ENCODE measurements at places on chromosomes 2 and 18.
A peak's percentile ranks its signal among the peaks of the same experiment; 100 is the strongest.

DNA sequence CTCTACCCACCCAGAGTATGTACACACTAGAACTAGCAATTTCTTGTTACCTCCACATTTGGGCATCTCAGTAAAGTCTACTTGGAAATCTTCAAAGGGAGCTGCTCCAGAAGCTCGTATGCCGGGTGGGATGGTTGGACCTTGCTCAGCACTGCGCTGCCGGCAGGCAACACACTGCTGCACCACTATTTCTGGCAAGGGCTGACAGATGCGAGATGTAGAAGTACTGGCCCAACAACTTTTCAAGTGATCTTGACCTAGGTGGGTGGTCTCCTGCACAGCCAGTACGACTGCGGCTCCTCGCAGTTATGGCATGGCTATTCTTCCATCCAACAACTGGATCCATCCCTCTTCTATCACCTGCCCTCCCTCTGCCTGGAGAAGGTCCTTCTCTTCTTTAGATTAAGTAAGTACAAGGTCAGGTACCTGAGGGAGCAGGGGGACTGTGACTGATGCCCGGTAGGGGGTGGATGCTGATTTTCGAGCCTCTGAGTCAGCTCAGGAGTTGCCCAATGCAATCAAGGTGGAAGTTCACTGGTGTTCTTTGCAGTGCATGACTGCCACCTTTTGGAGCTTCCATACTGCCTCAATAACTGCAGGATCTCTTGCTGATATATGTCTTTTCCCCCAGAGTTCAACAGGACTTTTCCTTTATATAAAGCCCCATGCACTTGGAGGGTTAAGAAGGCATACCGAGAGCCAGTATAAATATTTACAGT, 100.4 kb upstream of the SLC1A4 start:
- DNase-seq: no peak

DNA sequence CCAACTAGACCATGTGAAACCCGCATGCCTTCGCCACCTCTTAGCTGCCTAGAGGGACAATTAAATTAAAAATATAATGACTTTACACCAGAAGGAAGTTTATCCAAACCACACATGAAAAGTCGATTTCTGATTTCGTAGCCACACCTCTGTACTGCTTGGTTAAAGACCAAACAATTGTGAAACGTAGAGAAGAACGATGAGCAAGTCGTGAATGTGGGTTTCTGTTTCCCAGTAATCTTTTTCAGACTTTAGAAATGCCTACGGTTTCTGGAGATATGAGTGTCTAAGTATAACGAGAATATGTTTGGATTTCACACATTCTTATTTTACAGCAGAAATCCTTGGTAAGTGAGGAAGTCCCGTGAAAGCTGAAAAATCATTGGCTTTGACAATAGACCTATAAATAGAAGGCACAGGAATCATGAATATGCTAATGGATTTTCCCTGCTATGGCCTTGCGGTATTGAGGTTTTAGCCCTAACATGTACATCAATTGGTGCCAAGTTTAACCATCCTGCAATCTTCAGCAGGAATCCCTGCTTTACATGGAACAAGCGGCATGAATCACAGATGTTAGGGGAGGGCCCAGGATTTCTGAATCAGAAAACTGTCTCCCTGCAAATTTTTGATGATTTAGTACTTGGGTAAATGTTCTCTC, 105.6 kb downstream of the TTC32 start:
- DNase-seq: no peak

DNA sequence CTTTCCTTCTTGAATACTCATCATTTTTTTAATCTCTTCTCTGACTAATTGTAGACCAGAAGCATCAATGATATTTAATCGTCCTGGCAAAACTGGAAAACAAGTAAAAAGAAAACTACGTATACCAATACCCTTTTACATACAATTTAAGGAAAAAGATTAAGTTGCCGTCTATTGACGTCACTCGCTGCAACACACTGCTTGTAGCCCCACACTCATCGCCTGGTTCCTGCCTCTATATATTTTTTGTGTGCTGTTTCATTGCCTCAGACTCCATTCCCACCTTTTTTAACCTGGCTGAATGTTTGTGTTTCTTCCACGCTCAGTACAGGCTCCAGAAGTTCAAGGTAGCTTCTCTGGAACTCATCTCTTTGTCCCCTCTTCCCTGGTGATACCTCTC, 536.2 kb downstream of the METTL4 start:
- no peak for DNase-seq

DNA sequence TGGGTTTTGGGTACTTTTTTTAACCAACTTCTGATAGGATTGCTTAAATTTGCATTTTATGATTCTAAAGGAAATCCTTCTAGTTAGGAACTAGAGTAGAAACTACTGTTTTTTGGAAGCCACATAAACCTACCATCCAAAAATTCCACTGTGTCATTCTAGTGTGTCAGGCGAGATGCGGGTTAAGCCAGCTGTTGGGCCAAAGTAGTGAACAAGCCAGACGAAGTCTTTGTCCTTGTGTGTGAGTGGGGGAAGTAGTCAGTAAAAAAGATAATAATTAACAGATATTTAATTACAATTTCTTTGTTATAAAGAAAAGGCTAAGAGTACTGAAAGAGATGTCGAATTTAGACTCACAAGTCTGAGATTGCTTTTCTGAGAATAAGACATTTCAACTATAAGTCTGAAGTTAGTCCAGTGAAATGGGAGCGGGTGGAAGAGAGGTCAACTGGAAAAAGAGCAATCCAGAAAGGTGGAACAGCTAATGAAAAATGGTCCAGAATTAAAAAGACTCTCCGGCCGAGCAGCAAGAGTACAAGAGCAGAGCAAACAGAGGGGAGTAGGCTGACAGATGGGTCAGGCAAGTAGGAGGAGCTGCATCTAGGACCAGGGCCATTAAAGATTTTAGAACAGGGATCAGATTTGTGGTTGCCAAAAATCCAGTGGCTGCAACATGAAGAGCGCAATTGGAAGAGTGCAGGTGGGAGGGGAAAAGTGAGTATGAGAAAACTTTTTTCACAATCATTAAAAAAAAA, 1.5 kb downstream of the EPB41L5 start:
- DNase-seq: no peak

DNA sequence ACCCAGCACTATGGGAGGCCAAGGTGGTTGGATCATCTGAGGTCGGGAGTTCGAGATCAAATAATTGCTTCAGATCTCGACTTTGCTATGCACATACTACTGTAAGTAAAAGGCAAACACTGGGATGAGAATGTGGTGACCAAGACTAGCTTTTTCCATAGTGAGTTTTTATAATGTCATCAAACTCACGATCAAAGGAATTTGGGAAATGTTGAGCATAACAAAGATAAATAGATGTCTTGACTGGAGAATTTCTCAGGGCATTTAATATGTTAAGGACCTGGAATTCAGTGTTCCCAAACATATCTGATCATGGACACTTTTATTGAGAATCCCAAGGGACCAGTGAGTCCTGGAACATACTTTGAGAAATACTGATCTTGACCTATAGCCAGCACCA, 205.6 kb downstream of the ARHGAP15 start:
- no peak for DNase-seq

DNA sequence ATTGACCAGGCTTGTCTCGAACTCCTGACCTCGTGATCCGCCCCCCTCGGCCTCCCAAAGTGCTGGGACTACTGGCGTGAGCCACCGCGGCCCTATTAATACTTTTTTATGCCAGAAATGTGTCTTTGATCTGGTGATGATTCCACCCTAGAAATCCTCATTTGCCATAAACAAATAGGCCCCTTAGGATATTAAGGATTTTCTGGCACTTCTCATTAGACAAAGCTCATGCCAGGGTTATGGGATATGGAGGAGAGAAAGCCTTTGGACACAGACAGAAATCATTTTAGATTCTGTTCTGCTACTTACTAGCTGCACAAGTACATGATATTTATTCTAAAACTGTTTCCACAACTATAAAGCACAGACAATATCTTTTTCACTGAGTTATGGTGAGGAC, 24.1 kb downstream of the SLC40A1 start:
- DNase-seq: no peak

- no peak for DNase-seq
These were observed 163.3 kb upstream of the ZEB2 start for GRCh38 chr2:144683107-144683753.

- no peak for DNase-seq
These were observed 25.5 kb upstream of the TMBIM1 start for GRCh38 chr2:218317835-218318234.

DNA sequence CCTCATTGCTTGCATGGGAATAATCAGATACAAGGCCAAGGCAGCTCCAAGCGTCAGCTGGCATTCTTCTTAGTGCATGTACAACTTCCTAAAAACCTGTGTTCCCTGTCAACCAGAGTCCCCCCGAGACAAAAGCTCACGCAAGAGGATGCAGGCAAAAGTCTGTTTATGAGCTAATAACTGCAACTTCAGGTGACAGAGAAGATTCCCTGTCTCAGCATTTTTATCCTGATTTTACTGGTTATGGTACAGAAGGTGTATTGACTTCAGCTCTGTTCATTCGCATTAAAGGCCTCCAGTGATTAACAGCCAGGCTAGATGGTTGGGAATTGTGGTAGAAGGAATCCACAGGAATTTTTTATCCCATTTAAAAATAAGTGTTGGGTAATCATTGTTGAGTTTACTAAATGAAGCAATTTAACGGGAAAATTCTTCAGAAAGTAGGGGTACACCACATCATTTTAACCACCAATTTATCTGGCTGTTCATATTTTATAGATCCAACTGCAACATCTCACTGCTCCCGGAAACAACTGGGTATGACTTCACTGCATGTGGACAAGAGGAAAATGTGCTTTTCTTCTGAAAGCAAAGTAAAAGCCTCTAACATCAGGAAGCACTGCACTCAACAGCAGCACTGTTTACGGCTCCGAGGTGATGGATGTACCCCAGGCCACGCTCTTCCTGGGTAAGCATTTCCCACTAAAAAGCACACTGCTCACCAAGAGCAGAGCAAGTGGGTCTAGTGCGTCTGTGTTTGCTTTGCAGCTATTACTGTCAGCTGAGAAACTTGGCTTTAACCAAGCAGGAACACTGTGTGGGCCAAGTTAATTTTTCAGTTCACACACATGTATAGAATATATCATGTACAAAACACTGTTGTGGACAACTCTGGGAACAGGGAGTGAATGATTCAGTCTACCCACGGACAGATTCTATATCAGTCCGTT, 31.9 kb downstream of the CCBE1 start:
- no peak for DNase-seq

DNA sequence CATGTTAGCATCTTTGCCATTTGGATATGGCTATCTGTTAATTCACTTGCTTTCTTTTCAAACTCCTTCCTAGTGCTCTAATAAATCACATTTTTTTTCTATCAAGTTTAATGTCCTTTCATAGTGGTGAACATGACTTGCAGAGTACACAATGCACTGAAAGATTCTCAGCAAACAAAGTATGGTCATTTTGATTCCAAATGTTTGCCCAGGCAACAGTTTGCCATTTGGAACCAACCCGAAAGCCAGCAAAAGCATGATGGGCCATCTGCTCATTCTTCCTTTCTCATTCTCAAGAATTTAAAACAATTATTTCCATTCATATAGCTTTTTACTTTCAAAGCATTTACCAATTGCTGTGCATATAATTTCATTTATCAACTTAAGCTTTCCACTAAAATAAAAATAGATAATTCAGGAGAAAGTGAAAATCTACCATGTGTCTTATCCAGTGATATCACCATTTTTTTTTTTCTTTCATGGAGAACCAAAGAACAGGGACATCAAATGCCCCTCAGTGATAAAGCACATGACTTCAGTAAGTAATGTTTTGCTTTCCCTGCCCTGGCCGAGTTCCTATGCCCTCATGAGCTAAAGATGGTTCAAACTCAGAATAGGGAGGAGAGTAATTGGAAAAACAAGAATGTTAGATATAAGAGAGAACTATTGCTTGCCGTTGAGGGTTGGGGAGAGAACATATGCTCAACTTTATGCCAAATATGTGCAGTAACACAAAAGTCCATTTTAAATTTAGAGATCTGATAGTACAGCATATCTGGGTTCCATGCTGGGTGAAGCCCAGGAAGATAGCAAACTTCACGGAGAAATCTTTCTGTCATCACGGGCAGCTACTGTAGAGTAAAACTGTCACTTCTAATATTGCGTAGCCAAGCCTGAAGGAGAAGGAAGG, 62.1 kb downstream of the HNMT start:
- no peak for DNase-seq

GRCh38 chr2:170950221-170950761, 21.2 kb downstream of the GORASP2 start:
- DNase-seq: no peak

GRCh38 chr2:494853-495252, 182.4 kb downstream of the TMEM18 start:
- DNase-seq: no peak

GRCh38 chr2:220072669-220073220, 445.3 kb downstream of the SLC4A3 start:
- DNase-seq: no peak

DNA sequence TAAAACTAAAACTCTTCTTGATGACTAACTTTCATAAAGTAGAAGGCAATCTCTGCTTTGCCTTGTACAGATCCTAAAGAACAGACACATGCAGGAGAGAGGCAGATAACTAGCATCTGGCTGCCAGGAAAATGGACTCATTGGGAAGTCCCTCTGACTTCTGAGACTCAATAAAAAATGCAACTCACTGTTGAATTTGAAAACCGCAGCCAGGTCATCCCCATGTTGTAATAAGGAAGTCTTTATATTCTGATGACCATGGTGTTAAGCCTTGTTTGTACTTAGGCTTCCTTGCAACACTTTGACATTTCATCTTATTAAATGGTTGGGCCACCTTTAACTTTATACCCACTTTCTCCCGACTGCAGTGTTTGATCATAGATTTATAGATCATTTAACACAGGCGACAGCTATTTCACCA, 375.1 kb upstream of the KCNH7 start:
- no peak for DNase-seq

- DNase-seq: peak; percentile 27
These were observed 21.9 kb downstream of the MRPL35 start for GRCh38 chr2:86221066-86221684.

DNA sequence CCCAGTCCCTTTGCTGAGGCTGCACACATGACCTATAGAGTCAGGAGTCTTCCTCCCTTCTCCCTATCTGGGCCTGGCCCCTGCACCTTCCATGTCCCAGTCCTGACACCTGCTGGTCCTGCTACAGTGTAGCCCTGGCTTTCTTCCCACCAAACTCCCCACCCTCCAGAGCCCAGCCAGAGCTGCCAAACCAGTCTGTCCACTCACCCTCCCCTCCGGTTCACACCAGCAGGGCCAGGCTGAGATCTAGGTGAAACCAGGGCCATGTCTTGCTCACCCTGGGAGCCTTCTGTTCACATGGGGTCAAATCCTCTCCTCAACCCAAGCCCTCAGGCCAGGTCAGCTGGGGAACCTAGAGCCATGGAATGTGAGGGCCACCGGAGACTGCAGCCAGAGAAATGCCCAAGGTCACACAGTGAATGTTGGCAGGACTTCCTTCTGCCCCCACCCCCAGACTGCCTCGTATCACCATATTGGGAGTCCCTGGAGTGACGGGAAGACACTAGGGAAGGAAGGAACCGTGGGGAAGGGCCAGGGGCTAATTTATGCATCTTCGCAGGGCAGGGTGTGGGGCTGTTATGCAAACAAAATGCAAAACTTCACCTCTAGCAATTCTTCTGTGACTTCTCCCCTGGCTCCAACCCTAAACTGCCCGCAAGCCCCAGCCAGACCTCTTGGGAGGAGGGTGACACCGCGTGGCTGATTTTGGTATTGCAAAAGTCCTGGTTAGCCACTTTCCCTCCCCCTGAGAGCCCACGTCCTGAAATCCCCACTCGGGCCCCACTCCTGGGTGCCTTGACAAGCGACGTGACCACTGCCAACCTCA, 14.6 kb downstream of the TNS1 start:
- peak; percentile 47 for DNase-seq
